Neural progenitor cell (in vitro differentiated cells): ENCODE measurements at places on chromosomes 2 and 18.

- DNase-seq, result no peak
Measured at GRCh38 chr18:67232406-67232805, 284.1 kb downstream of the DSEL start.

DNA sequence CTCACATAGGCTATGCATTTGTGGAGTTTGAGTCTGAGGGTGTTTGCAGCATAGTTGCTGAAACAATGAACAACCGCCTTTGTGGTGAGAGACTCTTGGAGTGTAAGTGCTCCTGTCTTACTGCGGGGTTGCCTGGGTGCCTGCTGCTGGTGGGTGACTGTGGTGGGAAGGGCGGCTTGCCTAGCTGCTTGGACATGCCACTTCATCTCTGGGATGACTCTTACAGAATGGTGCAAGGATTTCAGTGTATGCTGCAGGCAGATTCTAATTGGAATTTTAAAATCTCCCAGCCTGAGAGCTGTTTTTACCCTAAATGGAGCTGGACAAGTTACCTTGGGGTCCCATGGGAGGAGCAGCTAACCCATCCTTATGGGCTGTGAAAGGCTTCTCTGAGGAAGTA, 50.1 kb downstream of the CYP27C1 start:
- no peak for DNase-seq

GRCh38 chr2:7895289-7895688, 786.6 kb upstream of the ID2 start:
- no peak for DNase-seq

DNA sequence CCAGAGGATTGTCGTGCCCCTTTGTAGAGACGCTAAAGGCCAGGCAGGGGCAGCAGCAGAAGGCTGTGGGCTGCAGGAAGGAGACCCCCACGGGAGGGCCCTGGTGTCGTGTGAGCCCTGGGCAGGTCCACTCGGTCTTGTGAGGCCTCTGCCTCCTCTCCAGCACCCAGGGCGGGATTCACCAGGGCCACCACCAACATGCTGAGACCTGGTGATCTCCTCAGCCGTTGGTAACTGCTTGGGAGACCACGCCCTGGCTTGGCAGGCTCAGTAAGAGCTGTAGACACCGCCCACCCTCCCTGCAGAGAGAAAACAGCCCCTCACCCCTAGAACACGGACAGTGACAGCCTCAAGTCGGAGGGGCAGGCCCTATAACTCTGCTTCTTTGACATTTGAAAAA, 21.1 kb downstream of the MBP start:
- DNase-seq, result no peak

GRCh38 chr2:191228861-191229260, 16.3 kb upstream of the MYO1B start:
- no peak for DNase-seq

GRCh38 chr18:9673296-9674251, 34.5 kb upstream of the RAB31 start:
- DNase-seq, result peak; percentile 44

DNA sequence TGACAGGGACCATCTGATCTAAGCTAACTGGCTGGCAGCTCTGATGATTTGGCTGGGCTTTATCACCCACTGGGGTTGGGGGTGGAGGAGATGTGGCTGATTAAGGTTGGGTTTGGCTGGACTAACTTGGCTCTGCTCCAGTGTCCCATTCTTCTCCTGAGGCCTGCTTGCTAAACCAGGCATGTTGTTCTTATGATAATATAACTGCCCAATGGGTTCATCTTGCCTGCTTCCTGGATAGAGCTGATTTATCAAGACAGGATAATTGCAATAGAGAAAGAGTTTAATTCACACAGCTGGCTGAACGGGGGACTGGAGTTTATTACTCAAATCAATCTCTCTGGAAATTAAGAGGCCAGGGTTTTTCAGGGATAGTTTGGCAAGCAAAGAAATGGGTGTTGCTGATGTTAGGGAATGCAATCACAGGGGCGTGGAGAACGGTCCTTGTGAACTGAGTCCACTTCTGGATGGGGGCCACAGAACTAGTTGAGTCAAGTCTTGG, 150.4 kb downstream of the PTH2R start:
- DNase-seq, result no peak

DNA sequence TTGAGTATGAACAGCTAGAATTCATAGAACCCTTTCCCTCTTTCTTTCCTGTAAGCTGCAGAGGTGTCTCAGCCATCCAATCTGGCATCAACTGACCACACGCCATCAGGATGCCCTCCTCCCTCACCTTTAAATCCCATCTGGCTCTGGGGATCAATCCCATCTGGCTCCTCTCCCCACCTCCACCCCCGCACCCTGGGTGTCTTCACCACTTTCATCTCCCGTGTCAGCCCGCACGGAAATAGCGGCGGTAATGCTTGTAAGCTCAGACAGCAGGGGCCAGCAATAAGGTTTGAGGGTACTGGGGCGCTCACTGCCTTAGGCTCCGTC, 508 bp upstream of the TUBA4B start:
- DNase-seq, result peak; percentile 35

DNA sequence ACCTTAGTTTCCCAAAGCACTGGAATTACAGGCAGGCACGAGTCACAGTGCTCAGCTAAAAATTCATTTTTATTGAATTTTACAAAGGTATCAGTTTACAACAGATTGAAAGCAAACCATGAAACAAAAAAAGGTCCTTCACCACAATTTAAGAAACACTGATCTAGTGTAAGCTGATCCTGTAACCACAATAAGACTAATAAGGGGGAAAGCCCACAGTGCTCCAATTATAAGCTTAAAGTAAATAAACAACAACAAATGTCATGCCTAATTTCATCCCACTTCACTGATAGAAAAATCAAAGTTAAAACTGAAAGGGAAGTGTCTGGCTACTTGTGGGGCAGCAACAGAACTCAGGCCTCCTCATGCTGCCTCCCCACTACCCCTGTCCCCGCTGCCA, 49.2 kb downstream of the ICA1L start:
- DNase-seq, result no peak

GRCh38 chr2:45890819-45891218, 239.3 kb downstream of the PRKCE start:
- no peak for DNase-seq

DNA sequence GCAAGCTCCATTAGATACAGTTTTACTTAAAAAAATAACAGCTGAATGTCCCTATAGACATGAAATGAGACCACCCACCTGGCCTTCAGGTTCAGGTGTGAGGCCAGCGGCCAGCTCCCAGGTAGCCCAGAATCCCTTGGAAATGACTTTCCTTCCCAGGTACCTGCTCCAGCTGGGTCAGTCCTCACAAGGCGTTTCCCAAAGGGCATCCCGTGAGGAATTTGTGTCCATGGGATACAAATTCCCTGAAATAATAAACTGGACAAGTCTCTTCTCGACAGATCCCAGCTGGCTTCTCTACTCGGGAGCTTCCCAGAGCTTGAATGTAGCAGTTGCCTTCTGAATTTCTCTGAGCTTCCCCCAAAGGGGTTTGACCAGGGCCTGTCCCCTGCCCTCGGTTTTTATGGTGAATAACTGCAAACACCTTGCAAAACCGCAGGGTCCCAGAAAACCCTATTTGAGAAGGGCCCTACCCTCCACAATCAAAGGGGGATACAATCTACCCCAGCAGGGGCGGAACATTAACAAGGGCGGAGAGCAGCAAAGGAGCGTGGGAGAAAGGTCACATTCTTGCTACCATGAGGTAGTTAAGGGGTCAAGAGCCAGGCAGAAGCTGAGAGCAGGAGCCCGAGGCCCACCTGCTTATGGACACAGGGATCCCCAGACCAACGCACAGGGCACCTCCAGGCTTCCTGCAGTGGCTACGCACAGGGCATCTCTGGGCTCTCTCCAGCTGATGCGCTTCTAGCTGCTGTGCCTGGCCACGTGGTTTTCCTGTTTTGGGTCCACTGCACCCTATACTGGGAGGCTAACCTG, 107.7 kb downstream of the HDAC4 start:
- no peak for DNase-seq

DNA sequence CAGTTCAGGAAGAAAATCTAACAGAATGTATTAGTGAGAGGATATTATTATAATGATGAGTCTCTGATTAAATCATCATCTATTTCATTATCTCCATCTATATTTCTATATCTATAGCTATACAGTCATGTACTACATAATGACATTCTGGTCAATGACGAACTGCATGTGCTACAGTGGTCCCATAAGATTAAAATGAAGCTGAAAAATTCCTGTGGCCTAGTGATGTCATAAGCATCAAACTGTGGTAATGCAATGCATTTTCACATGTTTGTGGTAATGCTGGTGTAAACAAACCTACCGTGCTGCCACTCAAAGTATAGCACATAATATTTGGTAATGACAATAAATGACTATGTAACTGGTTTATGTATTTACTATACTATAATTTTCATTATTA, 1127.9 kb upstream of the CHAC2 start:
- no peak for DNase-seq

DNA sequence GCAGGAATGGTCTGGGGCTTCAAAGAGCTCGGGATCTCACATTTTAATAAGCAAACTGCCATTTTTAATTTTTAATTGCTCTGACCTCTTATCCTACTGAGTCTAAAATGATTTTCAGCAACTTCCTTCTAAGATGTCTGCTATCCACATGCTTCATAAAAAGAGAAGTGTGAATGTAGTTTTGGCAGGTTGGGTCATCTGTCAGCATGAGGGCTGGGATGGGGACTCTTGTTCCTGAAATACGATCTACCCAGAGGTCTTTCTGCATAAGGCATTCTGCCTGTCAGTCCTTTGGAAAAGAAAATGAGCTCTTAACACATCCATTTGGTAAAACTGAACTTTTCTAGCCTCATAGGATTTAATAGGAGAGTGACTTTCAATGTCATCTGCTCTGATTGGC, 252.8 kb upstream of the APCDD1 start:
- no peak for DNase-seq

DNA sequence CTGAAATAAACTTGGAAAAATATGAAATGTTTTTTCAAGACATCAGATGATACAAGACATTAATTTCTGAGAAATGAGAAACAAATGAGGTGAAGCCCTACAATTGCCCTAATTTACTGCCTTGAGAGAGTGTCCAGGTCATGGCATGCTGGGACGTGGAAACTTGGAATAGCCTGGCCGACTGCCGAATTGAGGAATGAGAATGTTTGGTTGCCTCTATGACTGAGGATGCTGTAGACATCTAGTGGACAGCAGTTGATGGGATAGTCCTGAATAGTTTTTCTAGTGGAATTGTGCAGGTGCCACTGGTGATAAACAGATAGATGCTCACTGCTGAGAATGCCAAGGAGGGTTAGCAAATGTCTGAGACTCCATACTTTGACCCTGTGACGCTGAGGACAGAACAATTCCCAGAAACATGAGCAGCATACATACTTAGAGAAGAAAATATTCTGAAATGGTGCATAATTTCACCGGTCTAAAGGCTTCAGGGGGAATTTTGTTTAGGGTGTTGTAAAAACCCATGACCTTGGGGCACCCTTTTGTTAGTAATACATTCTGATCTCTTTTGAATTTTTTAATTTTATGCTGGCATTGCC, 56.5 kb upstream of the CWC22 start:
- no peak for DNase-seq

DNA sequence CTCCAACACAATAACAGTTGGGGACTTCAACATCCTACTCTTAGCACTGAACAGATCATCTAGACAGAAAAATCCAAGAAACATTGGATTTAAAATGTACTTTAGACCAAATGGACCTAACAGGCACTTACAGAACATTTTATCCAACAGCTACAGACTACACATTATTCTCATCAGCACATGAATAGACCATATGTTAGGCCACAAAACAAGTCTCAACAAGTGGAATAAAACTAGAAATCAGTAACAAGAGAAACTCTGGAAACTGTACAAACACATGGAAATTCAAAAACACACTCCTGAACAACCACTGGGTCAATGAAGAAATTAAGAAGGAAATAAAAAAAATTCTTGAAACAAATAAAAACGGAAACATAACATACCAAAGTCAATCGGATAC, 117.5 kb downstream of the ACVR1 start:
- DNase-seq, result no peak

GRCh38 chr18:13370995-13371625, 152.6 kb downstream of the LDLRAD4 start:
- no peak for DNase-seq

GRCh38 chr2:170818752-170819470, 2.2 kb downstream of the GAD1 start:
- DNase-seq, result peak; percentile 44

- no peak for DNase-seq
Measured at GRCh38 chr2:152410165-152410597, 75.2 kb downstream of the FMNL2 start.

DNA sequence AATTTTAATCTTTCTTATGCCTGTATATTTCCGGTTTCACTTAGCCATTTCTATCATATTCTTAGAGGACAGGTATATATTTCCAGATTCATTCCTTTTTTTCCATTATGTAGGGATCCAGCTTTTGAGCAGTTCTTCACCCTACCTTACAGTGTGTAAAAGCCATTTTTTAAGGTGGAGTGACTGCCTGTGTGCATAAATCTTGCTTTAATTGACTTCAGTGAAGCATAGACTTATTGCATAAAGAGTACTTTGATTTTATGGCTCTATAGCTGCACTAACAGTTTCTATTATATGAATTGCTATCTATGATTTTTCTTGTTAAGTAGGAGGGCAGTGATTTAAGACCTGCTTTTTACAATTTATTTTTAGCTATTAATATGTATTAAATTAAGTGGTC, 132.6 kb downstream of the NYAP2 start:
- no peak for DNase-seq

DNA sequence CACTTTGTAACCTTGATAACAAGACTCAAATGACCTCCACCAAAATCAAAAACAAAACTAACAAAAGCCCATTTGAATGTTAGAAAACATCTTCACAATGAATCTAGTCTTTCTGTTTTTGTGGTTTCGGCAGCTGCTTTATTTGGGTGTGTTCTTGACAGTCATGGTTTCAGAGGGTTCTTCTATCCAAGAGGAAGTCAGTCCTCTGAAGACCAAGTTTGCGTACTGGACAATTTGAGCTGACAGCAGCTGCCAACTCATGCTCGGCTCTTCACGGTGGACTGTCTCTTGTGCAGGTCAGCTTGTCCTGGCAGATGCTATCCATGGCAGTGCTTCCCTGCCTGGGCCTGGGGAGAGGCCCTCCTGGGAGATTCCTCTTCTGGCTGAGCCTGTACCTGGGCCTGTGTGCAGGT, 91.0 kb downstream of the TMEM17 start:
- DNase-seq, result no peak

GRCh38 chr18:37361335-37362157, 204.1 kb downstream of the CELF4 start:
- peak; percentile 45 for DNase-seq

- DNase-seq, result no peak
Measured at GRCh38 chr2:219722276-219722879, 94.9 kb downstream of the SLC4A3 start.

GRCh38 chr2:48651158-48651790, 33.6 kb downstream of the GTF2A1L start:
- DNase-seq, result no peak

- peak; percentile 58 for DNase-seq
Measured at GRCh38 chr18:7388741-7389140, 157.9 kb downstream of the LRRC30 start.

- DNase-seq, result no peak
Measured at GRCh38 chr2:217951091-217951490, 51.7 kb downstream of the TNS1 start.

GRCh38 chr2:167637741-167638140, 609.7 kb downstream of the STK39 start:
- DNase-seq, result no peak
